ENCODE measurements at places on chromosomes 6 and 20. TPM values are rescaled to one million over a fixed set of nuclear protein-coding genes. Genes with fewer than 3 reads are reported as not detected.

DNA sequence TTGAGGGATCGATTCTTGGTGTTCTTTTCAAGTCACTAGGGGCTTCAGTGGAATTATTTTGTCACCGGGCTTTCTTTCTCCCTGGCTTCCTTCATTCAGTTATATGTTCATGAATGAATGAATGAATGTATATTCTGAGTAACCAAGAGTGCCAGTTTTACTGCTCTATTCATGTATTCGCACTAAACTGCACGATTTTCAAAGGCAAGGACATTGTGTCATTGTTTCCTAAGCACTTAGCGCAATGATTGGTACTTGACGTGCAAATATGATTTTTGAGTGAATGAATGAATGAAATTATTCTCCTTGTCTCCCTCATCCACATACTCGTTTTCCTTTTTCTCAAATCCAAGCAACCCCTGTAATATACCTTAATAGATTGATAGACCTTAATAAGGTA, 822 bp downstream of the AFG1L start:
- H3K4me3 ChIP-seq = peak overlapping the region; percentile 80
- peak overlapping the region; percentile 83 for H3K27ac ChIP-seq
- H3K27me3 ChIP-seq = no peaks in the 10 kb centered on the region
- no peaks in the 10 kb centered on the region for H3K36me3 ChIP-seq
- DNase-seq = no peak

- no peak overlapping the region for H3K27ac ChIP-seq
- no peaks in the 10 kb centered on the region for H3K27me3 ChIP-seq
- no peaks in the 10 kb centered on the region for H3K4me1 ChIP-seq
- DNase-seq = no peak
- no peaks in the 10 kb centered on the region for H3K36me3 ChIP-seq
- no peak overlapping the region for H3K4me3 ChIP-seq
Observed at GRCh38 chr6:85278466-85279035, 171.3 kb upstream of the NT5E start.

DNA sequence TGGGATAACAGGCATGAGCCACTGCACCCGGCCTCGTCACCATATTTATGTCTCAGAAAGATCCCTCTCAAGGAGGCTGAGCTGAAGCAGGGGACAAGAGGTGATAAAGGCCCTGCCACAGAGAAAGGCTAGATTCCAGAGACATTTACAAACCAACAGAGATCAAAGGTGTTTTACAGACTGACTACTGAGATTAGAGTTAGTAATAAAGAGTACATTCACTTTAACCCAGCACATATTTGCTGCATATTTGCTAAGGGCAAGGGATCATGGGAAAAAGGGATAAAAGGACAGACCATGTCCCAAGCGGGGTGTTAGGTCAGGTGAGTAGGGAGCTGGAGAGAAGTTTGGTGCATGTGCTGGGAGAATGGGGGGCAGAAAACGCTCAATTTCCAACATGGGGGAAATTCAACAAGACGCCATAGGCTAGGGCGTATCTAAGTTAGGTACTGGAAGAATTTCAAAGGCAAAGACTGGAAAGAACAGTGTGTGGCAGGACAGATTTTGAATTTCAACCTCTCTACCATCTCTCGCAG, 43.8 kb upstream of the SEC63 start:
- no peaks in the 10 kb centered on the region for H3K27me3 ChIP-seq
- no peaks in the 10 kb centered on the region for H3K4me1 ChIP-seq
- no peak overlapping the region for H3K4me3 ChIP-seq
- H3K27ac ChIP-seq = no peak overlapping the region
- H3K36me3 ChIP-seq = no peaks in the 10 kb centered on the region

The C6orf163 gene
- 2.0 TPM for total RNA-seq

The GPR63 gene
- 1.9 TPM for total RNA-seq

All from PC-9 (cell line).